ENCODE measurements at places on chromosomes 5 and 9.

- DNase-seq = no peak
Measured at GRCh38 chr5:36723912-36724311, 117.5 kb downstream of the SLC1A3 start.

- no peak for DNase-seq
Measured at GRCh38 chr9:98610711-98611110, 98.0 kb downstream of the GABBR2 start.

DNA sequence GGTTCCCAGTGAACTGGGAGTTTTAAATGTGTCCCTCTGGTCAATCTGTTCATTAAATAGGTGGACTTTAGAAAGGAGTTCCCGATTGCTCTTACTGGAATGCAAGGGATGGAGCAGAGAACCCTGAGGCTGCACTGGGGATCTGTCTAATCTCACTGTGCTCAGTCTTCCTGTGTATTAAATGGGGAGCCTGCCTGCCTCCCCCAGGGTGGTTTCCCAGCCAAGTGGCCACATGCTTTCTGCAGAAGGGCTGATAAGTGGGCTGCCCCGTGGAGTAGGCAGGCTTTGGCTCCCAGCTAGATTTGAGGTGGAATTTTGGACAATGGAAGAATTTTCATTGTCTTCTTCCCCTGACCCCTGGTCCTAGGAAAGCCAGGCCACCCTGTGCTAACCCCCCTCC is 14.0 kb upstream of the PHYHD1 start:
- no peak for DNase-seq

- no peak for DNase-seq
Measured at GRCh38 chr5:80408484-80409366, 861 bp downstream of the ZFYVE16 start.

DNA sequence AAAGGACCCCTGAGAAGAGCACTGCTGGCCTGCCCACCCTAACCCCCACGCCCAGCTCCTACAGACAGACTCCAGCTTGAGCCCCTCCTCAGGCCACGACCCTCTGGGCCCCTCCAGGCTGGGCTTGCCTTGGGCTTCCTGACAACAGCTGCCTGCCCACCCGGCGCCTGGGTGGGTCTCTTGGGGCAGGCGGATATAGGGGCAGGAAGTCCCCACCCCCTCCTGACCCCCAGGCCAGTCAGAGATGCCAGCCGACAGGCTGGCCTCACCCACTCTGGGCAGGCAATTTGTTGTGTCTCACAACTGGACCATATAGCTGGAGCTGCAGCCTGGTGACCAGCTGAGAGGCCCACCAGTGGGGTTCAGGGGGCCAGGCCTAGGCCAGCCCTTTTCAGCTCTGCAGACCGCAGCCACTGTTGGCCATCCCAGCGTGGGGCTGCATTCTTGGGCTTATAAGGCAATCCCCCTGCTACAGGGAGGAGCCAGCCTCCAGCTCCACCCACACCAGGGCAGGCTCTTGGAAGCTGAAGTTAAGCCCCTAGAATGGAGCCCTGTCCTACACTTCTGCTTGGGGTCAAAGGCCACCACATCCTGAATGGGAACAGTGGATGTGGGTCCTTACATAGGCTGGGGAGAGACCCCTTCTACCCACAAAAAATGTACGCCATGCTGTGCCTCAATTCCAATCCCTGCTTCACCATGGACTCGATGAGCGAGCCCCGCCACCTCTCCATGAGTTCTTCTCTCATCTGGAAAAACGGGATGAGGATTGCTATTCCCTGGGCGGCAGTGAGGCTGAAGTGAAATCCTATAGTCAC is 2.0 kb downstream of the PDLIM7 start:
- no peak for DNase-seq

DNA sequence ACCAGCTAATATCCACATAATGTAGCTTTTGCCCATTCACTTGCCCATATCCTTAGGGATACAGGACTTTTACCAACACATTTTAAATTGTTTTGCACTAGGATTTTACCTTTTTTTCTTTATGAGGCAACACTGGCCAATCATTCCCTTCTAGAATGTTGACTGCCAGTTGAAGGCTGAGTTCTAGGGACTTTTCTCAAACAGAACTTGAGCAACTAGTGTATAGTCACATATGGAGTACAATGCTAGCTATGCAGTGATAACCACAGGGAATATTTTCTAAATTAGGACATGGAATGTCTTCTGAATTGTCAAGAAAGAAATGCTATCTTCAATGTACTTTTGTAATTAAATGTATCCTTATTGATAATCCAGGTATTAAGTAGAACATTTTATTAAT is 133.6 kb downstream of the OXCT1 start:
- DNase-seq = no peak

DNA sequence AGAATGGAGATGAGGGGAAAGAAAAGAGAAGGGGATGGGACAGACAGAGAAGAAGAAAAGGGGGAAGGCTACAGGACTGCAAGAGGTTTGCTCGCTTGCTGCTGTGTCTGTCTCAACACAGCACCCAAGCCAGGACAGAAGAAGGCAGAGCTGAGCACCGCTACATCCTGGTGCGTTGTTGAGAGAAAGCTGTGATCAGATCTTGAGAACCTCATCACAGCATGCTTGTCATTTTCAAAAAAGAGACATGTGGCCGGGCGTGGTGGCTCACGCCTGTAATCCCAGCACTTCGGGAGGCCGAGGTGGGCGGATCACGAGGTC is 110.9 kb downstream of the NXNL2 start:
- no peak for DNase-seq

GRCh38 chr5:129098488-129099183 is 4.1 kb downstream of the ISOC1 start:
- DNase-seq = no peak

DNA sequence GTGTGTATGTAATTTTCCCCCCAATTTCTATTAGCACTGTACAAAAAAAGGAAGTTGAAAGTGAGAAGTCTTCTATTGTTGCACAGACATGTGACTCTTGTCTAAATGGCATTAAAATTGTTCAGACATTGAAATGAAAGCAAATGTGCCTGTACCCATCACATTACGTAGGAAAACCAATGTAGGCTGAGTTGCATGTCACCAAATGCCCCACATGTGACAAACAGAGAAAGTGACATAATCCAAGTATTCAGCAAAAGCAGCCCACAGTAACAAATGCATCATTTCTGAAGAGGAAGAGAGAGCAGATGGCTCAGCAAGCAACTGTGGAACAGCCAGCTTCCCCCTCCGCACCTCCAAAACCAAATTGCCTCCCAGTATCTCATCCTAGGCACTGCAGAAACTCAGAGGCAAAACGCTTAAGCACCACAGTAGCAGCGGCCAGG is 161.5 kb upstream of the NR4A3 start:
- peak; percentile 9 for DNase-seq

- no peak for DNase-seq
Measured at GRCh38 chr9:137924761-137925369, 47.3 kb downstream of the CACNA1B start.

DNA sequence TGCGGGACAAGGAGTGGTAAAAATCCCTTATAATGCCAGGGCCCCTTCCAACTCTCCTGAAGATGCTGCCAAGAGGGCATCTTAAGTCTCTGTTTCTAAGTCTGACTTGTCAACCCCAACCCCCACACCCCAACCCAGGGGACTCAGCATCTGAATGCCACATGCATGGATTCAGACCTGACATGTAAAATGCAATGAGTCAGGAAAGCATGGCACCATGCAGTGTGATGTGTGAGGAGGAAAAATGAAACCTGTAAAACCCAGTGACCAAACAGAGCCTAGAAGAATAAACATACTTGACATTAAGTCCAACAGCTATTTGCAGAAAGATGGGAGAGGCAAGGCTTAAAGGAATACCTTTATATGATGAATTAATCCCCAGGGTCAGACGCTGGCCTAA is 112.4 kb downstream of the ASTN2 start:
- DNase-seq = no peak

DNA sequence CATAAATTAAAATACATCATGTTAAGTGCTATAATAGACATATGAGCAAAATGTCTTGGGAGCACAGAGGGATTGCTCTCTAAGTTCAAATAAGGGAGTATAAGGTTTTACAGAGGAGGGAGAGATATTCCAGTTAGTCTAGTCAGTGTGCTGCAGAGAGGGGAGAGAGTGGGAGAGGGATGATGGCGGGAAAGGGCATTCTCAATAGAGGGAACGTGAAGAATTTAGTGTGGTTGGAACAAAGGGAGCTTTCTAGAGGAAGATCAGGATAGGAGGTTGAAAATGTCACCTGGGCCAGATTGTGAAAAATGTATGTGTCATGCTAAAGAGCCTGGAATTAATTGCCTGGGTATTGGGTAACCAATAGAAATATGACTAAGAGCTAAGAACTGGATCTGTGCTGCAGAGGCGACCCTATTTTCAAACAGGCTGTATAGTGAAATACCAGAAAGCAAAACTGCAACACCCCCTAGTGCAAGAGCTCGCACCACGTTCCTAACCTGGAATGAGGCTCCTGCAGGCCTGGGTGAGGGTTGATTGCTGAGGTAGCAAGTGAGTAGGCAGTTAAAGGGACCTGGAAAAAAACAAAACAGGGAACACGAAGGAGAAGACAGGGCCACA is 791.8 kb upstream of the C9orf72 start:
- no peak for DNase-seq

DNA sequence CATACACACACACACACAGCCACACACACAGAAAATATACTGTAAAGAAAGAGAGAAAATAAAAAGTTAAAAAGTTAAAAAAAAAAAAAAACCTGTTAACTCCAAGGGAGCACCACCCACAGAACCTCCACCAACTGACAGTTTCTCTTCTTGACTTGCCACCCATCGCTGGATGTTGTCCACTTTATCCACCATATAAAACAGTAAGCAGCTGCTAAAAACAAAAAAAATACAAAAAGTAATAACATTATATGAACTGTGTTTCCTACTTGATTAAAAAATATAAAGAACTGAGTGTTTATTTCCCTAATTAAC is 1.2 kb downstream of the PURA start:
- DNase-seq = no peak

GRCh38 chr5:58582803-58583491 is at the start of gene RAB3C:
TSS of gene RAB3C (plus strand) at chr5:58583075. CDS start at chr5:58583209, 134 bp downstream.
- DNase-seq = peak; percentile 97

GRCh38 chr5:20032896-20033295 is 44.9 kb upstream of the CDH18 start:
- no peak for DNase-seq

- DNase-seq = no peak
Measured at GRCh38 chr9:35060548-35061207, 11.7 kb downstream of the VCP start.

DNA sequence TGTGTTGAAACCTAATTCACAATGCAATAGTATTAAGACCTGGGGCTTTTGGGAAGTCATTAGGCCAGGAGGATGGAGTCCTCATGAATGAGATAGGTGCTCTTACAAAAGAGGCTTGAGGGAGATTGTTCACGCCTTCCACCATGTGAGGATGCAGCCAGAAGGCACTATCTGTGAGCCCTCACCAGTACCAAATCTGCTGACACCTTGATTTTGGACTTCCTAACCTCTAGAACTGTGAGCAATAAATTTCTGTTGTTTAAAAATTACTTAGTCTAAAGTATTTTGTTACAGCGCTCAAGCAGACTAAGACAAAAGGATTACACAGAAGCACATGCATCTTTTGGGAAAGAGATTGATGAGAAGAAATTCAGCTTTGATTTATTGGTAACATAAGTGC is 232.9 kb upstream of the NR4A3 start:
- no peak for DNase-seq

DNA sequence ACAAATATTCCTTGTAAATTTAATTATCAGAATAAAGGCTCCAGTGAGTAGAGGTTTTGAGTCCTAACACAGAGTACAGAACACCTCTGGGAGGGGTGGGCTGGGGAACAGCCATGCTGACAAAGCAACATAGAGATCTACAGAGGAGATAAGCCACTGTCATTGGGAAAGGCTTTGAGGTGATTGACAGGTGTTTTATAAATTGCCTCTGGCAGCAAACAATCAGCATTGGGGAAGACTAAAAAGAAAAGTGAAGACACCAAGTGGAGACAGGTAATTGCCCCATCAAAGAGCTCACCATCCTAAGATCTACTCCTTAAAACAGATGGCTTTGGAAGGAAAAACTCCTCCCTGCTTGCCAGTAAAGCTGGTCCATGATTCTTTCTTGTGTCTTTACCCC is 189.7 kb upstream of the TLE4 start:
- DNase-seq = no peak

DNA sequence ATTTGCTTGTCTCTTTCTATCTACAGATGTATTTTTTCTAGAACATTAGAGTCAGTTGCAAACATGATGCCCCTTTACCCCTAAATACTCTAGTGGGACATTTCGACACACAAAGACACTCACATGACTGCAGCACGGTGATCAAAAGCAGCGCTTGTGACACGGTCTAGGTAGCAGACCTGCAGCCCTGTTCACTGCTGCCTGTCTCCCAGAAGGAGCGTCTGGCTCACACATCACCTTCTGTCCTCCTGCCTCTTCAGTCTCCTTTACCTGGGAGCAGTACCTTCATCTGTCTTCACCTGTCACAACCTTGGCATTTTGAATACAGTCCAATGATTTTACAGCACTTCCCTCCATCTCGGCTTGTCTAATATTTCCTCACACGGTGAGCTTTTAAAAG is 51.9 kb upstream of the SH3PXD2B start:
- no peak for DNase-seq

GRCh38 chr5:55702598-55703345 is 9.4 kb downstream of the SLC38A9 start:
- no peak for DNase-seq

GRCh38 chr9:107739601-107740082 is 250.1 kb upstream of the KLF4 start:
- DNase-seq = peak; percentile 45

- DNase-seq = no peak
Measured at GRCh38 chr5:112097768-112098167, 321.3 kb downstream of the EPB41L4A start.

- DNase-seq = no peak
Measured at GRCh38 chr5:89556215-89556913, 673.4 kb upstream of the MEF2C start.

GRCh38 chr5:138697720-138698360 is 55.4 kb upstream of the CTNNA1 start:
- no peak for DNase-seq

DNA sequence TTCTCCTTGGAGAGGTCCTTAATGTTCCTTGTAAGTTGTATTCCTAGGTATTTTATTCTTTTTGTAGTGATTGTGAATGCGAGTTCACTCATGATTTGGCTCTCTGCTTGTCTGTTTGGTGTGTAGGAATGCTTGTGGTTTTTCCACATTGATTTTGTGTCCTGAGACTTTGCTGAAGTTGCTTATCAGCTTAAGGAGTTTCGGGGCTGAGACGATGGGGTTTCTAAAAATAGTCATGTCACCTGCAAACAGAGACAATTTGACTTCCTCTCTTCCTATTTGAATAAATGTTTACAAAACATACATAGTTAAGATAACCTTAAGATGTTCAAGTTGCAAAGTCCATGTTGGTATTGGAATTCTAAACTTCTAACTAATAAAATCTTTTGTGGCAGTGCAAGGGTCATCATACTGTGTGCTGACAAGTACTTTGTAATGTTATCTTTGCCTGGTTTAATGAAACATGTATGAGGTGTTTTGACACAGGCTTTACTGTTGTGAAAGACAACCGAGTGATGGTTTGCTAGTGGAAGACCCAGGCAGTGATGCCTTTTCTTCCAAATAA is 286.2 kb downstream of the MRPS30 start:
- no peak for DNase-seq

Data from anterior cingulate cortex (tissue), 58 donors.